NCI-H524 treated with DMSO at 0.1 percent for 48 hours (cell line): ENCODE measurements at places on chromosomes 4 and X.

DNA sequence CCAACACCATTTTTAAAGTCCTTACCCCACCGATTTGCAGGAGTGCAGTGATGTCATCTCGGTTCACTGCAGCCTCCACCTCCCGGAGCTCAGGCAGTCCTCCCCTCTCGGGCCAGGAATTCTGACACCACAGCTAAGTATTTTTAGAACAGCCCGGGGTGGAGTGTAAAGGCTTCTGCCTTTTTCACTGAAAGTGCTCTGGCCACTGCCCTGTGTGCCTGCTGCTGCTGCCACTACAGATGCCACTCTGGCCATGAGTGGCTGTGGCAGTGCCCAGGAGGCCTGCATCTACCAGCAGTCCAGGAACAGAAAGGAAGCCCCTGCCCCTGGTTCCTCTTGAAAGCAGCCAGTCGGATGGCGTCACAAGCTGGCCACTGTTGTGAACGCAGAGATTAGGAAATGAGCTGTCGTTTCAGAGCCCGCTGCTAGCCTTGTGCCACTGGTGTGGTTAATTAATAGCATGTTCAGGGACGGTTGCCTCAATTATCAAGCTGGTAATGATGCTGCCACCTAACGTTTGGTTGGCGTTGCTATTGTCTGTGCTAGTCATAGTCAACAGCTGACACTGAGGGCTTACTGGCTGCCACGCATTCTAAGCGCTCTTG is 23.6 kb upstream of the TBC1D14 start:
- DNase-seq = peak; percentile 65

DNA sequence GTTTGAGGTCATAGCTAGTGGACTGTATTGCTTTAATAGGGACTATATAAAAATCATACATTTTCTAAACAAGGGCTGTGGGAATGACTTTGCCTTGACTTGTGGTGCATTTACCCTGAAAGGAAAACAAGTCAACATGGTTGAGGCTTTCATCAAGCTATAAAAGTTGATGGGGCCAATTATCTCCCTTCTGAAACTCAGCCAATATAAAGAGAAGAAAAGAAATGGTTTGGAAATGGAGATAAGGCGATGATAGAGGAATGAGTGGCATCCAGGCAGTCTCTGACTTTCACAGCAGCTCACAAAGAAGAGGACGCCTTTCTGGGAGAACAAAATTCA is 118.7 kb downstream of the SMARCA1 start:
- DNase-seq = no peak

- DNase-seq = no peak
Measured at GRCh38 chr4:108035691-108036090, 46.0 kb downstream of the HADH start.

DNA sequence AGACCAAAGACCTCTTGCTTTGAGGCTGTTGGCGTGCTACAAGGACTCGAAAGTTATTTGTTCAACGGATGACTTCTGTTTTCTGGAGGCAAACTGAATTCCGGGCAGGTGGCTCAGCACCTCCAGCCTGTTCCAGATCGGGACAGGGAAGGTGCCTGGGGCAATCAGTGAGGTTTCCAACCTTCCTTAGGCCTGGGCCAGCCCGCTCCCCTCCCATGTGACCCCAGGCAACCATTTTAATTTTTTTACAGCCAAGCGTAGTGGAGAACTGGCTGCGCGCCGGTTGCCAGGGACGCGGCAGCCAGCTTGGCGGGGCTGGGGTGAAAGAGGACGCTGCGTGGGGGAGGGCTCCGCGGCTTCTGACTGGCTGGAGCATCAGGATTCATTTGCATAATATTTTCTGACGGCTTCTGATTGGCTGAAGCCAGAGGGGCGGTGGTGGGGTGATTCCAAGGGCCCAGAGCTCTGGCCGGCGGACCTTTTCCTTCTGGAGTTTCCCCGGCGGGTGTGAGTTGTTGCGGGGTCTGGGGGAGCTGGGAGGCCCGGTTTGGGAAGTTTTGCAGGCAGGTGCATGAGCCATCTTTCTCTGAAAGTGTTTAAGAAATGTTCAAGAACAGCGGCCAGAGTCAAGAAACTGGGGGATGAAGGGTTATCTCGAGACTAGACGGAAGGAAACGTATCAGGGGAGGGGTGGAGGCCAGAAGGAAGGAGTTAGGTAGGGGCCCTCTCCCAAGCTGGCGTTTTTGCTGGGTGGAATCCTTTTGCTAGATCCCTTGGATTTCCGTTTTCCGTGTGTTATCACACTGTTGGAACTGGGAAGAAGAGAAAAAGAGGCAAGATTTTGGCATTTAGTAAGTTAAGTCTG is at the start of gene MID1IP1:
TSS of gene MID1IP1 (plus strand) at position 479 of the 865 bp plus-strand sequence. CDS start 3,488 bp downstream, outside the sequence.
- DNase-seq = peak; percentile 78

- DNase-seq = no peak
Measured at GRCh38 chr4:8033067-8033755, 93.5 kb upstream of the AFAP1 start.

DNA sequence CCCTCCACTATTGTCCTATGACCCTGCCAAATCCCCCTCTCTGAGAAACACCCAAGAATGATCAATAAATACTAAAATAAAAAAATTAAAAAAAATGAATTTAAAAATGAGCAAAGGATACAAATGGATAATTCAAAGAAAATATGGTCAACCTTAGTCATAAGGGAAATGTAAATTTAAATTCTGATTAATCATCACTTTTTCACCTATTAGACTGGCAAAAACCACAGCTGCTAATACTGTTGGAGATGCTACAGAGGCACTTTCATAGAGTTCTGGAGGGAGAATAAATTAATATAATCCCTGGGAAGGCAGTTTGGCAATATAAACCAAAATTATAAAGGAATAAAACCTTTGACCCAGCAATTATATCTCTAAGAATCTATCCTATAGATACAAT is 50.3 kb downstream of the LRBA start:
- no peak for DNase-seq

- DNase-seq = no peak
Measured at GRCh38 chrX:8673201-8673600, 58.7 kb downstream of the ANOS1 start.

- DNase-seq = peak; percentile 81
Measured at GRCh38 chr4:56387023-56388001, at the start of gene AASDH. Gene AASDH (minus strand): TSS chr4:56387491. CDS start chr4:56384299, 3,192 bp downstream.

- no peak for DNase-seq
Measured at GRCh38 chrX:37746951-37747350, 32.9 kb upstream of the CYBB start.

- DNase-seq = no peak
Measured at GRCh38 chr4:150116506-150116905, 38.3 kb downstream of the DCLK2 start.

GRCh38 chr4:119666653-119667091 is 38.1 kb upstream of the PDE5A start:
- peak; percentile 63 for DNase-seq

- no peak for DNase-seq
Measured at GRCh38 chr4:140098455-140099160, 55.4 kb downstream of the MAML3 start.

DNA sequence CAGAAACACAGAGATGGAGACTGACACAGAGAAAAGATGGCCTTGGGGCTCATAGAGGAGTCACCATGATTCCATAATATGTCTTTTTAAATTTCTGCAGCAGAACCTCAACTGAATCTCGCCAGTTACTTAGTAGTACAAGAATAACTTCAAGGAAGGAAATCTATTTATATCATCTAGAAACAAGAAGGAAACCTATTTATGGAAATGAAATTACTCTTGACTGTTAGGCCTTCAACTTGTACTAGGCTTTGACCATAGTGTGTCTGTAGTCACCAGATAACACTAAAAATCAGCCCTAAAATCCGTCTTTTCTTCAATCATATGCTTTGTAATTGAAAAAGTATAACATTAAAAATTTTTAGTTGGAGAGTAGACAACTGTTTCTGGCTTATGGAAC is 740.4 kb downstream of the TRIML1 start:
- DNase-seq = no peak

GRCh38 chrX:118038614-118039365 is 77.8 kb downstream of the KLHL13 start:
- DNase-seq = no peak

- DNase-seq = no peak
Measured at GRCh38 chr4:38687571-38688011, 23.6 kb downstream of the KLF3 start.

DNA sequence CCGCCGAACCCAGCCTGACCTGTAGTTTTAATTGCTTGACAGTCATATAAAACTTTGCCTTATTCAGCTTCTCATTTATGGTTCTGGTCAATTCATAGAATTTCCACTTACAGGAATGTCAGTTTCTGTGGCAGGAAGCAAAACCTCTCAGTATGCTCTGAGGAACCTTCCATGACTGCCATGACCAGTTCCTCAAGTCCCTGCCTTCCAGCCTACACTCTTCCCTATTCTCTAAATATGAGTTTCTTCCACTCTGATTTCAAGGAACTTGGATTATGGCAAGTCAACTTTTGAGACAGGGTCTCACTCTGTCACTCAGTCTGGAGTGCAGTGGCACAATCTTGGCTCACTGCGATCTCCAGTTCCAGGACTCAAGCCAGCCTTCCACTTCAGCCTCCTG is 26.0 kb upstream of the NSUN7 start:
- no peak for DNase-seq

DNA sequence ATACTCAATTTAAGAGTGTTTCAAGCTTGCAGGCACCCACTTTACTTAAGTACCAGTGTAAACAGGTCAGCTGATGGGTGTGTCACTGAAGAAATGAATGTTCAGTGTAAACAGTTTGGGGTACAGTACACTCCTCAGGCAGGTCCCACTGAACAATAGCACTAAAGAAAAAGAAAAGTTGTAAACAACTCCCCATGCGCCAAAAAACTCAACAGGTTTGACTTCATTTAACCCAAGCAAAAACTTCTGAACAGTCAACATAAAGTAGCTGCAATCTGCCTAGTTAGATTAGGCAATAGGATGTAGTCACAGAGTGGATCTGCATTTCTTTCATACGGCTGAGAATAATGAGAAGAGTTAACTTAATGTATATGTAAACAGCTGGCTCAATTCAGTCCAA is 93.2 kb downstream of the FAM13A start:
- no peak for DNase-seq

DNA sequence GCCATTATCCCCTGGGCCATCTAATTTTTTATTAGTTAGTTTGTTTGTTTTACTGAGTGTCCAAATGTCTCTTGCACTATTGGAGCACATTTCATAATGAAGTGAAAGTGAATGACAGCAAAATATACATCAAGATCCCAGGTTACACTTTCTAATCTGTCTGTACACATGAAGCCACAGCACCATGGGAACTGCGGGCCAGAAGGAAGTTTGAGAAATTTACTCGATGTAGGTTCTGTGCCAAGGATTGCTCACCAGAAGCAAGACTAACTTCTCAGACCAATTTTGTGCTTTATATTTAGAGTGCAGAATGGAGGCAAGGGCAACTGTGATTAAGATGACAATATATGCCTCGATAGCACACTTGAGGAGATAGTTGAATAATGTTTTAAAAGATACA is 258.0 kb downstream of the COL25A1 start:
- DNase-seq = no peak

DNA sequence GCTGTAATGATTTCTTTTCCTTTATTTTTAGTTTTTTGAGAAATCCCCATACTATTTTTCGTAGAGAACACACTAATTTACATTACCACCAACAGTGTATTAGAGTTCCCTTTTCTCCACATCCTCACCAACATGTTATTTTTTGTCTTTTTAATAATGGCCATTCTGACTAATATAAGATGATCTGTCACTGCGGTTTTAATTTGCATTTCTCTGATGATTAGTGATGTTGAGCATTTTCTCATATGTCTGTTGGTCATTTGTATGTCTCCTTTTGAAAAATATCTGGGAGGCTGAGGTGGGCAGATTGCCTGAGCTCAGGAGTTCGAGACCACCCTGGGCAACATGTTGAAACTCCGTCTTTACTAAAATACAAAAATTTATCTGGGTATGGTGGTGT is 30.2 kb downstream of the SPINK2 start:
- no peak for DNase-seq

DNA sequence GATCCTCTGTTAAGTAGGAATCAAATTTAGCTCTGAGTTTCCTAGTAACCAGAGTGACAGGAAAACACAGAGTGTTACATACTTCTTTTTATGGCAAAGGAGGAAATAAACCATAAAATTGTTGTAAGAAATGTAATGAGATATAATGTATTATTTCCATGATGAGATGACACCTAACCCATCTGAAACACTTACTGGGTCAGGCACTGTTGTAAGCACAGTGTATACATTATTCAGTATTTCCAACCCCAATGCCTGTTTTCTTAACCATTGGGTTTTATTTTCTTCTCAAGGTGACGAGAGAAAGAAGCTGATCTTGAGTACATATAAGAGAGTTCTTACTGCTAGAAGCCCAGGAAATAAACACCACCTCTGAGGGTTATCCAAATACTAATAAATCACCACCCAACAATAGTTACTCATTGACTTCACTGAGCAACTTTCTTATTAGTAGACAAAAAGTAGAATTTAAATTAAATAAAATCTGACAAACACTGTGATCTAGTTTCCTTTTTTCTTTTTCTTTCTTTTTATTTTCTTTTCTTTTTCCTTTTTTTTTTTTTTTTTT is 4.2 kb upstream of the ENAM start:
- no peak for DNase-seq

GRCh38 chrX:97145934-97146333 is 262.2 kb downstream of the RPA4 start:
- DNase-seq = no peak

DNA sequence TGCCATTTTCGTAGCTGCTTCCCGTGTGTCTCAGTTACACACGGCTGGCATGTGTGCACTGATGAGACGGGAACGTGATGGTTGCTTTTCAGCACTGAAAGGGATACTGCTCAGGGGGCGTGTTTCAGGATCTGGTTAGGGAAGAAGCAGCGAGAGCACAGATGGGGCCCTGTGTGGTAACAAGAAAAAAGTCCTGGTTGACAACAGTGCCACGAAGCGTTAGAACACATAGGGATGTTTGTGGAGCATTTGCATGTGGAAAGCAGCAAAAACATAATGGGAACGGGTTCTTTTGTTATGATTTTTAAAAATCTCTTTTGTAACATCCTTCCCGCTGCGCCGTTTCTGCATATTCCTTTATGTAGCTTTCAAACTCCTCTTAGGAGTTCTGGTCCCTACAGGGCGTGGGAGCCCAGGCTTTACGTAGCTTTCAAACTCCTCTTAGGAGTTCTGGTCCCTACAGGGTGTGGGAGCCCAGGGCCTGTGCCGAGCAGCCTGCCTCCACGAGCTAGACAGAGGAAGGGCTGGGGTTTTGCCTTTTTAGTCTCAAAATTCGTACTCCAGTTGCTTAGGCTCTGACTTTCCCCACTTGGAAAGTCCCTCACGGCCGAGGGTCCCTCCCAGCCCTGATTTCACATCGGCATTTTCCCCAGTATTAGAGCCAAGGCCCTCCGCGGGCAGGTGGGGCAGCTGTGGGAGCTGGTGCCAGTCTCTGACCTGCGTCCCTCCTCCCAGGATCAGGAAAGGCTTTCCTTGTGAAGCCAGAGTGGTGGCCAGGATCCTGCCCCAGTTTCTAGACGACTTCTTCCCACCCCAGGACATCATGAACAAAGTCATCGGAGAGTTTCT is 11.0 kb upstream of the MSANTD1 start:
- DNase-seq = no peak

- no peak for DNase-seq
Measured at GRCh38 chrX:84240848-84241565, 53.0 kb upstream of the RPS6KA6 start.

DNA sequence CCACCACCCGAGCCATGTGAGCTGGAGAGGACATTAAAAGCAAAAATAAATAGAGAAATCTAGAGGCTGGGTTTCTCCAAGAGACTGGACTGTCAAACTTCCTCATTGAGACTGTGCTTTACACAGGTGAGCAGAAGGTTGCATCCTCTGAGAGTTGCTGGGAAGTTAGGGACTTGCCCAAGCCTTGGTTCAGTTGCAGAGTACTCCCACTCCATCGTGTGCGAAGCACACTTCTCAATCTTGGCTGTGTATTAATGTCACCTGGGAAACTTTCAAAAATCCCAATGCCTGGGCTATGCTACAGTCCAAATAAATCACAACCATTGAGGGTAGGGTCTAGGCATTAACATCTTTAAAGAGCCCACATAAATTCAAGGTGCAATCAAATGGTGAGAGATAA is 89.2 kb downstream of the ZNF330 start:
- no peak for DNase-seq
